ENCODE measurements at places on chromosomes 11 and 22. TPM values are rescaled to one million over a fixed set of nuclear protein-coding genes. Genes with fewer than 3 reads are reported as not detected.

- peaks cover 43% of the 10 kb centered on the region for H3K4me1 ChIP-seq
- DNase-seq = no peak
- peak overlapping the region; percentile 49 for H3K4me3 ChIP-seq
Observed at GRCh38 chr11:65539744-65540289, 14.9 kb downstream of the SCYL1 start.

GRCh38 chr11:112625814-112626213 lies 335.4 kb upstream of the NCAM1 start:
- H3K36me3 ChIP-seq = no peaks in the 10 kb centered on the region
- H3K4me3 ChIP-seq = no peak overlapping the region
- no peaks in the 10 kb centered on the region for H3K27me3 ChIP-seq
- no peak overlapping the region for H3K27ac ChIP-seq
- no peaks in the 10 kb centered on the region for H3K4me1 ChIP-seq
- no peak for DNase-seq

The C11orf54 gene
- 28.5 TPM for total RNA-seq

- H3K27me3 ChIP-seq = no peaks in the 10 kb centered on the region
- no peak for DNase-seq
- no peaks in the 10 kb centered on the region for H3K36me3 ChIP-seq
- no peak overlapping the region for H3K4me3 ChIP-seq
- no peaks in the 10 kb centered on the region for H3K4me1 ChIP-seq
Observed at GRCh38 chr11:90355200-90355599, 132.4 kb upstream of the CHORDC1 start.

- no peaks in the 10 kb centered on the region for H3K36me3 ChIP-seq
Observed at GRCh38 chr11:121004206-121004840, 19.6 kb upstream of the TBCEL start.

The C22orf42 gene
- total RNA-seq = 15.6 TPM

GRCh38 chr22:42069801-42070516 lies 653 bp downstream of the NAGA start:
- peak overlapping the region; percentile 75 for H3K4me3 ChIP-seq
- H3K4me1 ChIP-seq = peaks cover 21% of the 10 kb centered on the region
- no peaks in the 10 kb centered on the region for H3K27me3 ChIP-seq
- peak overlapping the region; percentile 79 for H3K27ac ChIP-seq
- H3K36me3 ChIP-seq = no peaks in the 10 kb centered on the region
- DNase-seq = peak; percentile 34

DNA sequence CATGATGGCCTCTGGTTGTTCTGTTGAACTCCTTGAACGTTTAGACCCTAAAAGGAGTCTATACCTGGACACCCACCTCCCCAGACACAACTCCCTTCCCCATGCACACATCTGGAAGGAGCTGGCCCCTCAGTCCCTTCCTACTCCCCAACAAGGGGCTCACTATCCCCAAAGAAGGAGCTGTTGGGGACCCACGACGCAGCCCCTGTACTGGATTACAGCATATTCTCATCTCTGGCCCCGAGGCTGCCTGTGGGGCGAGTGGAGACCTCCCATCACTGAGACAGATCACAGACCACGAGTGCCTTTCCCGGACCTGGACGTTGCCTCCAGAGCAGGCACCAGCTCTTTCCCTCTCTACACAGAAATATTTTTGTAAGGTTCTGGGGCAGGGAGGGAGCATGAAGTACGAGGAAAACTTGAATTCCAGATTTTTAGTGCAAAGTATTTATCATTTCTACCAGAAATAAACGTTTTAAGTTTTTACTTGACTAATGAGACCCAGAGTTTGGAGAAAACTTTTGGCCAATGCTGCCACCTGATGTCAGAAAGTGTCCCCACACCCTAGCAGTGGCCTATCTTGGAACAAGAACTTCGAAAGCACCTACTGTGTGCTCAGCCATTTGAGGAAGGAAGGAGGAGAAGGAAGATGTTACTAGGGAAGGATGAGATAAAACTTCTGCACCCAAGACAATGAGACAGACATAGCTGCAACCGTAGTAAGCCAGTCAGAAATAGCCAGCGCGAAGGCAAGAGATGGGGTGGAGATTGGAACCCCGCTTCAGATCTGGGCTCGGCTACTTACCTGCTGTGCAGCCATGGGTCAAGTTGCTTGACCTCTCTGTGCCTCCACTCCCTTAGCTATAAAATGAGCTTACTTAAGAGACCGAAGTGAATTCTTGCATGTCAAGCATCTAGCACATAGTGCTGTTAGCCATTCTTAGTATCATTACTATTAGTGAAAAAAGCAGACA lies 10.2 kb upstream of the POU2F3 start:
- peaks cover 5% of the 10 kb centered on the region for H3K4me1 ChIP-seq
- H3K4me3 ChIP-seq = no peak overlapping the region
- peak; percentile 29 for DNase-seq
- H3K27ac ChIP-seq = no peak overlapping the region
- no peaks in the 10 kb centered on the region for H3K36me3 ChIP-seq
- H3K27me3 ChIP-seq = no peaks in the 10 kb centered on the region

DNA sequence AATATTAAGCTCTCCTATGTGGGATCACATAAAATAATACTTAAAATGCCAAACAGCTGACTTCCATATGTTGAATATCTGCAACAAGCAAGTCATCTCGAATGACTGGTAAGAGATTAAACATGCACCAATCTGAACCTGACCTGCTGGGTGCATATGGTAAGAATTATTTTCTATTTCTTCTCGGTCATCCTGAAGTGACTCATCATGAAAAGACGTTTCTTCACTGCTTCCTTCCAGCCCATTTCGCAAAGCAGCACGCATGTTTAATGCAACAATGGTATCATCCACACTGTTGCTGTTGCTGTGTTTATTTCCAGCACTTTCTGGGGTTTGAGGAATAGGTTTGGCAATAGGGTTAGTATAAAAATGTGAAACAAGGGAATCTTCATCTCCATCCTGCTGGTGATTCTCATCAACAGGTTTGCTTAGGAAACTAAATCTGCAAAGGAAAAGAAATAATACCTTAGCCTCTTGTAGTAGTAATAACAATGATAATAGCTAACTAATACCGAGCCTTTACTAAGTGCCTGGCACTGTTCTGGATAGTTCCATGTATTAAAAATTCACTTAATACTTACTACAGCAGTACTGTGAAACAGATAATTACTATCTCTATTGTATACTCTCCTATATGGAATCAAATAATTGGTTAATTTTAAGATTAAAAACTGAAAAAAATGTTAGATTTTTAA lies 52.0 kb upstream of the CHRNA10 start:
- peaks cover 5% of the 10 kb centered on the region for H3K36me3 ChIP-seq
- no peak overlapping the region for H3K4me3 ChIP-seq
- no peak overlapping the region for H3K27ac ChIP-seq
- no peak for DNase-seq
- H3K27me3 ChIP-seq = no peaks in the 10 kb centered on the region
- no peaks in the 10 kb centered on the region for H3K4me1 ChIP-seq

GRCh38 chr11:94107363-94107762 lies 21.3 kb upstream of the PANX1 start:
- peaks cover under 1% of the 10 kb centered on the region for H3K4me1 ChIP-seq
- no peak overlapping the region for H3K4me3 ChIP-seq
- H3K27ac ChIP-seq = no peak overlapping the region
- no peaks in the 10 kb centered on the region for H3K27me3 ChIP-seq
- no peaks in the 10 kb centered on the region for H3K36me3 ChIP-seq
- no peak for DNase-seq

The LTBP3 gene
- total RNA-seq = 112 TPM

DNA sequence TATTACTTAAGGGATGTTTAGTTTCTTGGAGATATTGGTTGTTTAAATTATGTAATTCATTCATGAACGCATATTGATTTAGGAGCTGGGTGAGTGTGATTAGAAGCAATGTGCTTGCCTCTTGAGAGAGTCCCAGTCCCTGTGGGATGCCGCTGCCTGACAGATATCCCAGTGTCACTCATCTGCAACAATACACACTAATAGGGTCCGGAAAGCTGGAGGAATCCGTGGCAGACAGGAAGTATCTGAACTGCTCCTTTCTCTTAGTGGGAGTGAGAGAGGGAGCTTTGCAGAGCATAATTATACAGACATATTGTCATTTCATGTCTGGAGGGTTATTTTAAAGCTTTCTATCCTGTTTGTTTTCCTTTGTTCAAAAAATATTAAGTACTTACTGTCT lies 17.4 kb downstream of the AMOTL1 start:
- H3K4me3 ChIP-seq = no peak overlapping the region
- H3K36me3 ChIP-seq = no peaks in the 10 kb centered on the region
- H3K27me3 ChIP-seq = no peaks in the 10 kb centered on the region

- no peaks in the 10 kb centered on the region for H3K36me3 ChIP-seq
- no peak for DNase-seq
- H3K27me3 ChIP-seq = no peaks in the 10 kb centered on the region
- no peak overlapping the region for H3K27ac ChIP-seq
- H3K4me1 ChIP-seq = peaks cover 15% of the 10 kb centered on the region
Observed at GRCh38 chr11:78547931-78548705, 26.5 kb downstream of the NARS2 start.

DNA sequence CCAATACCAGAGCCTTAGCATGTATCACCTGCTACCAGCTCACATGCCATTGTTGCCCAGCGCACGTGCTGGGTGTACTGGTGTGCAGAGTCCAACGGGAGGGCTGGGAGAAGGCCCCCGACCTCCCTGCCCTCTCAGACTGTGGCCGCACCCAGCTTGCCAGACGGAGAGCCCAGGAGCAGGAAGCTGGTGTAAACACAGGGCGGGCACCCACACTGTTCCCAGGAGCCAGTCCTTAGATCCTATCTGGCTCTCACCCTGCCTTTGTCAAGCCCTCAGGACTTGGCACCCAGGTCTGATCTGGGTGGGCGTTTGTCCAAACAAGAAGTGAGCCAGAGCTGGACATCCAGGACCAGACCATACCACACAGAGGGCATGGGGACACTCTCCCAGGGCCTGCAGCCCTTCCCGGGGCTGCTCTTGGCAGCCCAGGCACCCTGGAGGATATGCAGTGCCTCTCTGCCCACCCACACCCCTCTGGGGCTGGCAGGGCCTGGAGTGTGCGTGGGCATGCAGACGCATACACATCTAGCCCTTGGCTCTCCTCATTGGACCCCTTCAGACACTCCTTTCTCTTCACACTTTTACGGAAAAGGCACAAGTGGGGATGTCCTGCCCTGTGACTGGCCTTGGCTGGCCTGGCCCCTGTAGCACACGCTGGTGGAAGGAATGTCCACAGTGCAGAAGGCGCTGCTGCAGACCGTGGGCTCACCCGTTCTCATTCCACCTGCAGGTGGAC lies 19.9 kb upstream of the CLDN5 start:
- DNase-seq = no peak
- no peaks in the 10 kb centered on the region for H3K36me3 ChIP-seq
- no peak overlapping the region for H3K4me3 ChIP-seq
- H3K27me3 ChIP-seq = no peaks in the 10 kb centered on the region
- H3K27ac ChIP-seq = no peak overlapping the region
- no peaks in the 10 kb centered on the region for H3K4me1 ChIP-seq

DNA sequence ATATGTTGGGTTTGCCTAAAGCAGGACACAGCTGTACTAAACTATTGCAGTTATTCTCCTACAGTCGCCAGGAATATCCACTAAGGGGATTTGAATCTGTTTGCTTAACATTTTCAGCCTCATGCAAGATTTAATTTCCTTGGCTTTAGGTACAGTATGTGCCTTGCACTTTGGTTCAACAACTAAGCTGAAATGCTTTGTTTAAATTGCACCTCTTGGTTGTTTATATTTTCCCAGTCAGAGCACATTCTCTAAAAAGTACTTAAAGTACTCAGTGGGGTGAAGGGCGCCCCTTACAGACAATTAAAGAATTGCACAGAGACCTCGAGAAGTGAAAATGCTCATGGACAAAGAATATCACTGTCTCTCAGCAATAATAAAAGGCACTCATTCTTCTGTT lies 107.8 kb upstream of the MTNR1B start:
- H3K4me1 ChIP-seq = no peaks in the 10 kb centered on the region
- no peak overlapping the region for H3K4me3 ChIP-seq
- DNase-seq = no peak
- H3K36me3 ChIP-seq = no peaks in the 10 kb centered on the region

DNA sequence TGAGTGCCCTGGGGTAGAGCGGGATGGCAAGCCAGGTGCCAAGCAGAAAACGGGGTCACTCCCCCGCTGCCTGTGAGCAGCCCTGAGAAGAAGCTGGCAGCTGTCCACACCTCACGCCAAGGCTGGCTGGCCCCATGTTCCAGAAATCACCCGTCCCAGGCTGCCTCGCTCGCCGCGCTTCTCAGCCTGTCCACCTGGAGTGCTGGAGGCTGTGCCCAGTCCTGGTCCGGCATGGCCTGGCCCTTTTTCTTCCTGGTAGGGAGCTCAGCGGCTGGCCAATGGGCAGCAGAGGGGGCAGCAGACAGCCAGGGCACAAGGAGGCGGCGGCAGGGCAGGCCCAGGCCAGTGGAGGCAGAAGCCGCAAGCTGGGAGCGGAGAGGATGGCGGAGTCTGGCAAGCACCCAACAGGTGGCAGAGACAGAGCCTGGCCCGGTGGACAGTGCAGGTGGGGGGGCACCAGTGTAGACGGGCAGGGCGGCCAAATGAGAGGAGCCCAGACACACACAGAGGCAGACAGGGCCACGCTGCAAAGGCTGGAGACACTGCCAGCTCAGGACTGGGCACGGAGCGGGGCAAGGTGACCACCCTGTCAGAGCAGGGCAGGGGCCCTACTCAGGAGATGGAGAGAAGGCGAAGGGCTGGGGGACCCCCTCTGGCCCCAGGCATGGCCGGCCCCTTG lies 37.2 kb upstream of the TH start:
- H3K36me3 ChIP-seq = no peaks in the 10 kb centered on the region
- peaks cover 9% of the 10 kb centered on the region for H3K4me1 ChIP-seq
- no peak overlapping the region for H3K4me3 ChIP-seq
- H3K27me3 ChIP-seq = no peaks in the 10 kb centered on the region
- no peak overlapping the region for H3K27ac ChIP-seq

- no peak overlapping the region for H3K4me3 ChIP-seq
- H3K36me3 ChIP-seq = no peaks in the 10 kb centered on the region
- H3K27me3 ChIP-seq = no peaks in the 10 kb centered on the region
- no peak overlapping the region for H3K27ac ChIP-seq
Observed at GRCh38 chr11:45563810-45564209, 101.6 kb downstream of the CHST1 start.

GRCh38 chr11:827146-827896 lies 398 bp upstream of the CRACR2B start:
- H3K36me3 ChIP-seq = no peaks in the 10 kb centered on the region
- H3K27ac ChIP-seq = no peak overlapping the region
- H3K27me3 ChIP-seq = no peaks in the 10 kb centered on the region
- peaks cover 28% of the 10 kb centered on the region for H3K4me1 ChIP-seq
- no peak overlapping the region for H3K4me3 ChIP-seq

The RFPL3 gene
- total RNA-seq = 2.6 TPM

Measured in testis (tissue), 5 donors.